ENCODE measurements at places on chromosomes 3 and 15. TPM values are rescaled to one million over a fixed set of nuclear protein-coding genes. Genes with fewer than 3 reads are reported as not detected.

GRCh38 chr3:189699885-189700284 lies 68.7 kb downstream of the TP63 start:
- H3K4me3 ChIP-seq = no peak overlapping the region
- H3K27me3 ChIP-seq = no peaks in the 10 kb centered on the region
- H3K4me1 ChIP-seq = peaks cover 21% of the 10 kb centered on the region
- no peaks in the 10 kb centered on the region for H3K36me3 ChIP-seq
- H3K27ac ChIP-seq = no peak overlapping the region
- DNase-seq = no peak

GRCh38 chr3:79564192-79564591 lies 203.6 kb downstream of the ROBO1 start:
- DNase-seq = no peak
- H3K4me3 ChIP-seq = no peak overlapping the region
- no peaks in the 10 kb centered on the region for H3K36me3 ChIP-seq
- H3K4me1 ChIP-seq = no peaks in the 10 kb centered on the region
- no peak overlapping the region for H3K27ac ChIP-seq

GRCh38 chr15:92687195-92687602 lies 31.6 kb upstream of the FAM174B start:
- H3K27ac ChIP-seq = no peak overlapping the region
- H3K36me3 ChIP-seq = no peaks in the 10 kb centered on the region
- no peaks in the 10 kb centered on the region for H3K27me3 ChIP-seq
- no peak overlapping the region for H3K4me3 ChIP-seq
- H3K4me1 ChIP-seq = no peaks in the 10 kb centered on the region
- no peak for DNase-seq

- H3K27me3 ChIP-seq = no peaks in the 10 kb centered on the region
- no peak overlapping the region for H3K4me3 ChIP-seq
- H3K36me3 ChIP-seq = no peaks in the 10 kb centered on the region
- no peaks in the 10 kb centered on the region for H3K4me1 ChIP-seq
Observed at GRCh38 chr3:173066044-173067004, 74.7 kb downstream of the SPATA16 start.

DNA sequence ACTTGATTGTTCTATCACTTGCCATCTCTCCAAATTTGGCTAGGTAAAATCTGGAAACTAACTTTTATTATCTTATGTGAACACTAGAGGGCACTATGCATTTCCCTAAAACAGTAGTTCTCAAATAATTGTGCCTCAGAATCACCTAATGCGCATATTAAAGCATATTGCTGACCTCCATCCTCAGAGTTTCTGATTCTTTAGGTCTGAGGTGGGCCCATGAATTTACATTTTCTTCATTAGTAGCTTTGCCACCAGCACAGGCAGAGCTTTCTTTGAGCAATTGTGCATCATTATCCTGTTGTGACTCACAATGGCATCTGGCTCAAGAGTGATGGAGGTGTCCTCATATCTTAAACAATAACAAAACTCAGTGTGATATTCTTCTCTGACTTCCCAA lies 17.5 kb upstream of the BCHE start:
- H3K4me3 ChIP-seq = no peak overlapping the region
- H3K27me3 ChIP-seq = no peaks in the 10 kb centered on the region
- H3K4me1 ChIP-seq = no peaks in the 10 kb centered on the region
- peak; percentile 38 for DNase-seq
- H3K36me3 ChIP-seq = no peaks in the 10 kb centered on the region

The CLDN18 gene
- total RNA-seq = not detected

- no peak overlapping the region for H3K27ac ChIP-seq
- DNase-seq = no peak
- H3K27me3 ChIP-seq = no peaks in the 10 kb centered on the region
- peaks cover 38% of the 10 kb centered on the region for H3K4me1 ChIP-seq
- H3K4me3 ChIP-seq = no peak overlapping the region
Observed at GRCh38 chr15:90063770-90064247, 38.5 kb downstream of the IDH2 start.

All from neural progenitor cell (in vitro differentiated cells).